ENCODE measurements at places on chromosomes 2 and 18.
A peak's percentile ranks its signal among the peaks of the same experiment; 100 is the strongest.

GRCh38 chr2:142596334-142597088 lies 281.0 kb upstream of the KYNU start:
- no peak for DNase-seq

DNA sequence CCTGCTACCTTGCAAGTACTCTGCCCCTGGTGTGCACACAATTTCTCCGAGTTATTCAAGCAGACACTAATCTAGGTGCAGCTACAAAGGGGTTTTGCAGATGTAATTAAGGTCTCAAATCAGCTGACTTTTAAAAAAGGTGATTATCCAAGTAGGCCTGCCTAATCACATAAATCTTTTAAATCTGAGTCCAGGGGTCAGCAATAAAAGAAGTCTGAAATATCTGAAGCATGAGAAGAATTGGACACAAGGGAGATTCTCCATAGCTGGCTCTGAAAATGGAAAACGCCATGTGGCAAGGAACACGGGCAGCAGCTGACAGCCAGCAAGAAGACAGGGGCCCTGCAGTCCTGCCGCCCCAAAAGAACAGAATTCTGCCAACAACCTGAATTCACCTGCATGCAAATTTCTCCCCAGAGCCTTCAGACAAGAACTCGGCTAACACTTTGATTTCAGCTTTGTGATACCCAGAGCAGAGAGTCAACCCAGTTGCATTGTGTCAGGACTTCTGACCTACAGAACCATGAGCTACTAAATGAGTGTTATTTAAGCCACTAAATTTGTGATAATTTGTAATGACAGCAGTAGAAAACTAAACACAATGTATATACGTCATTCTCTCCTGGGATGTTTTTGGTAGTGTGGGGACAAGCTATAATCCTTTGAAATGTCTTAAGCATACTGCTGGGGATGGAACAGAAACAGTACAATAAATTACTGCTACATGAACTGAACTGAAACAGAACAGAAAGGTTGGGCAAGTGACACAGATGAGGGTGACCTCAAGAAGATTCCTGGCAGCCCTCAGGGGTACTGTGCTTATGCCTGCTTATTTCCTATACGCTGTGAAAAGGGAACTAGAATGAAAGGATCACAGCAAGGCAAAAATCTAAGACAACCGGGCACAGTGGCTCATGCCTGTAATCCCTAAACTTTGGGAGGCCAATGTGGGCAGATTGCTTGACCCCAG lies 3.2 kb downstream of the INO80C start:
- no peak for DNase-seq

DNA sequence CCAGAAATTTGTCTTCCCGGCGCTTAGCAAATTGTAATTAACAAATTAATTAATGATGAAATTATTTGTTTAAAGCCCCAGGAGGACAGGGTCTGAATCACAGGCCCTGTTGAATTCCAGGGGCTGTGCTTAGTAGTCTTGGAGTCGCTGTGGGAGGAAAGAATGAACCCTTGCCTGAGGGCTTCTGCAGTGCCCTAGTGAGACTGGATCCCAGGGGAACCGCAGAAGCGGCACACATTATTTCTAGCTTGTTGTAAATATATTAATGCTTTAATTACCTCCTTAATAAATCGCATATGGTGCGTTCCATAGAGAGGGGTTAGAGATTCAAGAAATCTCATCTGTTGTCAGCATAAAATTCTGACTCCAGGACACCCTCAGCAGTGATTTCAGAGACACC lies 235.4 kb downstream of the CELF4 start:
- no peak for DNase-seq

- no peak for DNase-seq
Measured at GRCh38 chr2:234690569-234691213, 193.8 kb upstream of the ARL4C start.

- DNase-seq: no peak
Measured at GRCh38 chr2:168663993-168664392, 138.4 kb upstream of the NOSTRIN start.

DNA sequence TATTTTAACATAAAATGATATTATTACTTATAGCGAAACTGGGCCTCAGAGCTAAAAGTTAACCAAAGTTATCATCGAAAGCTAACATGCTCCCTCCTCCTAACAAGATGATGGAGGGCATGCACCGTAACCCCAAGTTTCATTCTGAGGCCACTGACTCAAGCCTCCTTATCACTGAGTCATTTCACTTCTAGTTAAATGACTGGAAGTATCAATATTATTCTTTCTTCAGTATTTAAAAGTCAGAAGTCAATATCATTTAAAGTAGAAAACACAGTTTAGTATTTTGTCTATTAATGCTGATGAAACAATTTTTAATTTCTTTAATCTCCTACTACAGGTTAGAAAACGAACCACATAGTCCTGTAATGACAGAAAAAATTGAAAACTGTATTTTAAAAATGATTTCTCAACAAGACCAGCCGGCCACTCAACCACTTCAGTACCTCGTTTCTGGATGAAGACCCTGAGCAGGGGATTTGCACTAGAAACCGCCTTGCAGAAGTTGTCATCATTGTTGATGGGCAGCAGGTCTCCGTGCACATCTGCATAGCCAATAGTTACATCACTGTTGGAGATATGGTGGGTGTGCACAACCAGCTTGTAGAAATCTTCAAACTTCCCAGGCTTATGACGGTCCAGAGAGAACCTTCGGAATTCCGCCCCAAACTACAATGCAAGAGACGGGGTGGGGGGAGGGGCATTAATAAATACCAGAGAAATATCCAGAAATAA lies 44.9 kb downstream of the PARD6G start:
- peak; percentile 77 for DNase-seq

Measured in GM10248 (cell line).